Neuronal stem cell (in vitro differentiated cells): ENCODE measurements at places on chromosomes 12 and 14.

DNA sequence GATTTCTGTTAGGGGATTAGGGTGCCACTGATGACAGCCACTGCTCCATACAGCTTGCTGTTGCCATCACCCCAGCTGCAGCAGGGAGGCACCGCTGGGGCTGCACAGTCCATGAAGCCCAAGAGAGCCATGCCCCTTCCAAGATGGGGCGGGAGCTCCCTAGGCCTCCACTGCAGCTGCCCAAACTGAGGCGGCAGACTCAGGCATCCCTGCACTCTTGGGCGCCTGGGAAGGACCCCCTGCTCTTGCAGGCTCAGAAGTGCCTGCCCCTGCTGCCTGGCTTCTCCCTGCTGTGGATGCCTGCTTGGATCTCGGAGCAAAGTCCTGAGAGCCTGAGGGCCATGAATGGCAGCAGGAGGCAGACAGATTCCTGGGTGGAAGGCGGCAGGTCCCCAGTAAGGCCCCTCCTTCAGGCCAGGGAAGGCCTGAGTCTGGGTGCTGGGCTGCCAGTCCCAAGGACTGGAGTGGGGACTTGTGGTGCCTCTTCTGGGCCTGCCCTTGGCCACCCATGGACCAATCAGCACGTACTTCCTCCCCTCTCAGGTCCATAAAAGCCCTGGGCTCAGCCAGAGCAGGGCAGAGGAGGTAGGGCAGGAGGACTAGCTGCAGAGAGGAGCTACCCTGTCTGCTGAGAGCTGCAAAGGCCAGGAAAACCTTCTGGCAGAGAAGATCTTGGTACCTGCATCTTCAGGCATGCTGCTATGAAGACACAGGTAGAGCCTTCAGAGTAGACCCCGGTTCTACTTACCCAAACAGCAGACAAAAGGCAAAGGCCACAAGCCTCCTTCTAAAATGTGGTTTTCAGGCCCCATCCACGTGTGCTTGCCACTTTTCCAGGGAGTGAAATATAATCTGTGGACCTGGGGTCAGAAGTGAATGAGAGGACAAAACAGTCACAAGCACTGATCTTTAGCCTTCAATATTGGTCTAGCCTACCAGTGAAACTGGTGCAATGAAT is 30.0 kb upstream of the STK38L start:
- H3K4me1 ChIP-seq = no peaks in the 10 kb centered on the region
- DNase-seq = no peak
- peak overlapping the region; percentile 59 for H3K4me3 ChIP-seq
- no peak overlapping the region for H3K27ac ChIP-seq

DNA sequence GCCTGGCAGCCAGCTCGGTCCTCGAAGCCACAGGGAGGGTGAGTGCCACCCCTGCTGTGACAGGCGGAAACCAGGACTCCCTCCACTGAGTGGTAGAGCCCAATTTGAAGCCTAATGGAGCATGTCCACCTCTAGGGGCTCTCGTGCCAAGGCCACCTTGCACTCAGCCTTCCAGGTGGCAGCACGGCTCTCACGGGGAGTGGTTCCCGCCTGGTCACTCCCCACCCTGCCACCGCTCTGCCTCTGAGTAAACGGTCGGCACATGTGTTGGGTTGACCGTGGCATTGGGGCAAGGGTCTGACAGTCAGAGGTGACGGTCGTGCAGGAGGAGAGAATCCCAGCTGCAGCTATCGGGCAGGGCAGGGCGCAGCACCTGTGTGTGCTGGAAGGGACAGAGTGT is 34.8 kb downstream of the IL31 start:
- H3K27me3 ChIP-seq = no peaks in the 10 kb centered on the region
- H3K4me1 ChIP-seq = peaks cover 5% of the 10 kb centered on the region
- H3K36me3 ChIP-seq = peaks cover 77% of the 10 kb centered on the region
- H3K27ac ChIP-seq = no peak overlapping the region
- no peak overlapping the region for H3K4me3 ChIP-seq

GRCh38 chr14:99145307-99145706 is 126.7 kb downstream of the BCL11B start:
- no peak for DNase-seq
- no peaks in the 10 kb centered on the region for H3K27me3 ChIP-seq
- H3K27ac ChIP-seq = no peak overlapping the region
- no peaks in the 10 kb centered on the region for H3K36me3 ChIP-seq

- peaks cover 4% of the 10 kb centered on the region for H3K4me1 ChIP-seq
- H3K27ac ChIP-seq = peak overlapping the region; percentile 13
These were observed 421 bp downstream of the SUOX start for GRCh38 chr12:55997535-55997859.

- DNase-seq = no peak
- H3K4me3 ChIP-seq = no peak overlapping the region
- no peak overlapping the region for H3K27ac ChIP-seq
- no peaks in the 10 kb centered on the region for H3K36me3 ChIP-seq
- H3K27me3 ChIP-seq = no peaks in the 10 kb centered on the region
These were observed 54.7 kb upstream of the CLMN start for GRCh38 chr14:95374239-95374997.

- no peak for DNase-seq
- no peak overlapping the region for H3K27ac ChIP-seq
- H3K4me1 ChIP-seq = no peaks in the 10 kb centered on the region
- H3K4me3 ChIP-seq = peak overlapping the region; percentile 4
- no peaks in the 10 kb centered on the region for H3K36me3 ChIP-seq
These were observed 7.7 kb downstream of the ANKRD33 start for GRCh38 chr12:51895378-51896135.

DNA sequence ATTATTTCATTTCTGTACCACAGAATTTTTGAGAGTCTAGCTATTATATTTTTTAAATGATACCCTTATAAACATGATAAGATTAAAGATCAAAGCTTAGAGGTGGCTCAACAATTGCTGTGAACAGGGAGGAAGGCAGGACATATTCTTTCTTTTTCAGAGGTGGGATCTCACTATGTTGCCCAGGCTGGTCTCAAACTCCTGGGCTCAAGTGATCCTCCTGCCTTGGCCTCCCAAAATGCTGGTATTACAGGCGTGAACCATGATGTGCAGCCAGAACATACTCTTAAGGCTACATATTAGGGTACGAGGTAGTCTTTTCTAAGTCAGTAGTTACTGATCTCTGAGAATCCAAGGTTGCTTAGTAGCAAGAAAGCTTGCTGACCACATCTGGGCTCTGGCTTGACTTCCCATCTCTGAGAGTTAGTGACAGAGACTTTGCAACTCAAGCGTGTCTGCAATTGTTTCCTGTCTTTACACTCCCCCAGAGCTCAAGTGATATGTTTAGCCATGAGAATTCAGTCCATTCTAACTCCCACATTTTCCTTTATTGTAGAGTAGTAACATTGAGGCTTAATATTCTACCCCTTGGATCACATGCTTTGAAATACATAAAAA is 8.6 kb downstream of the RAB5B start:
- H3K27ac ChIP-seq = no peak overlapping the region
- H3K36me3 ChIP-seq = peaks cover 16% of the 10 kb centered on the region
- DNase-seq = no peak

- no peak overlapping the region for H3K4me3 ChIP-seq
- DNase-seq = no peak
- no peaks in the 10 kb centered on the region for H3K27me3 ChIP-seq
- no peak overlapping the region for H3K27ac ChIP-seq
- no peaks in the 10 kb centered on the region for H3K36me3 ChIP-seq
These were observed 446.8 kb upstream of the SOX5 start for GRCh38 chr12:24396224-24396623.

- no peaks in the 10 kb centered on the region for H3K36me3 ChIP-seq
- no peak overlapping the region for H3K4me3 ChIP-seq
- DNase-seq = no peak
- peaks cover 22% of the 10 kb centered on the region for H3K4me1 ChIP-seq
- no peak overlapping the region for H3K27ac ChIP-seq
These were observed 60.5 kb upstream of the KIF21A start for GRCh38 chr12:39503439-39503838.

GRCh38 chr12:111803851-111804250 is 37.1 kb downstream of the ALDH2 start:
- peaks cover 29% of the 10 kb centered on the region for H3K36me3 ChIP-seq
- H3K4me3 ChIP-seq = no peak overlapping the region
- no peak for DNase-seq

DNA sequence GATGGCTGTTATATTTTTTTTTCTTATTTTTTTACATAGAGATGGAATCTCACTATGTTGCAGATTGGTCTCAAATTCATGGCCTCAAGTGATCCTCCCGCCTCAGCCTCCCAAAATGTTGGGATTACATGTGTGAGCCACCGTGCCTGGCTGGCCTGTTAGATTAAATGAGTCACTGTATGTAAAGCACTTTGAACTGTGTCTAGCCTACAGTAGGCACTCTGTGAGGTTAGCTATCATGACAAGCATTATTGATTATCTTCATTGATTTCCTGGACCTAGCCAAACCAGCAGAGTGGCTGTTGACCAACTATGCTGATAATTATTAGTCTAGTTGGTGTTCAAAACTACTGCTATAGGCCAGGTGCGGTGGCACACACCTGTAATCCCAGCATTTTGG is 42.6 kb downstream of the ARF6 start:
- H3K27ac ChIP-seq = no peak overlapping the region
- H3K27me3 ChIP-seq = no peaks in the 10 kb centered on the region
- no peak overlapping the region for H3K4me3 ChIP-seq
- DNase-seq = no peak

DNA sequence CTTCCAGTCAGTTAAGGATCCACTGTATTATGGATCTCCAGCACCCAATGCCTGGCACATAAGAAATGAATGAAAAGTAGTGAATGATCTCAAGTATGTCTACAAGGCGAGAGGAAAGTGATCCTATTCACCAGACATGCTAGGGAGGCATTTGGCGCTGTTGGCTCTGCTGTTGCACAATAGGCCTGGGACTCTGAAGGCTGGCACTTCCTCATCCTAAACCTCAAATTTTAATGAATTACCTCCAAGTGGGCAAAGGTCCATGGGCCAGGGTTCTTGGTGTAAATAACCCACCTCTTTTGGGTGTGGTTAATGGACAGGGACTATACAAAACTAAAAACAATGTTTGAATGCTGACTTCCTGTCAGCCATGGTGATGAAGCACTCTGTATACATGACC is 173.4 kb upstream of the PZP start:
- no peak overlapping the region for H3K4me3 ChIP-seq
- H3K27me3 ChIP-seq = no peaks in the 10 kb centered on the region
- no peak for DNase-seq
- no peaks in the 10 kb centered on the region for H3K36me3 ChIP-seq
- H3K4me1 ChIP-seq = no peaks in the 10 kb centered on the region

- DNase-seq = no peak
- no peak overlapping the region for H3K27ac ChIP-seq
- H3K36me3 ChIP-seq = no peaks in the 10 kb centered on the region
- H3K4me3 ChIP-seq = no peak overlapping the region
These were observed 20.3 kb upstream of the FOXG1 start for GRCh38 chr14:28746247-28746646.

GRCh38 chr14:35333797-35334743 is 41.9 kb downstream of the PSMA6 start:
- no peak for DNase-seq
- H3K4me3 ChIP-seq = no peak overlapping the region
- no peaks in the 10 kb centered on the region for H3K36me3 ChIP-seq
- peaks cover 24% of the 10 kb centered on the region for H3K4me1 ChIP-seq
